Calu3 (cell line): ENCODE measurements at places on chromosomes 5 and 9. TPM values are rescaled to one million over a fixed set of nuclear protein-coding genes. Genes with fewer than 3 reads are reported as not detected.

DNA sequence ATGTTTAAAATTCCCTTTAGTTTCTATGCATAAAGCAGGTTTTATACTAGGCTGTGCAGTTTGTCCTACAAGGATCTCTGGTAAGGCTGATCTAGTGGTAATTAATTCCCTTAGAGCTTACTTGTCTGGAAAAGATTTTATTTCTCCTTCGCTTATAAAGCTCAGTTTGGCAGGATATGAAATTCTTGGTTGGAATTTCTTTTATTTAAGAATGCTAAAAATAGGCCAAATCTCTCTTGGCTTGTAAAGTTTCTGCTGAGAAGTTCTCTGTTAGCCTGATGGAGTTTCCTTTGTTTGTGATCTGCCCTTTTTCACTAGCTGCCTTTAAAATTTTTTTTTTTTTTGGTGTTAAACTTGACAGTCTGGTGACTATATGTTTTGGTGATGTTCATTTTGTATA lies 237.1 kb upstream of the TLE4 start:
- no peaks in the 10 kb centered on the region for H3K36me3 ChIP-seq
- no peaks in the 10 kb centered on the region for H3K27me3 ChIP-seq

DNA sequence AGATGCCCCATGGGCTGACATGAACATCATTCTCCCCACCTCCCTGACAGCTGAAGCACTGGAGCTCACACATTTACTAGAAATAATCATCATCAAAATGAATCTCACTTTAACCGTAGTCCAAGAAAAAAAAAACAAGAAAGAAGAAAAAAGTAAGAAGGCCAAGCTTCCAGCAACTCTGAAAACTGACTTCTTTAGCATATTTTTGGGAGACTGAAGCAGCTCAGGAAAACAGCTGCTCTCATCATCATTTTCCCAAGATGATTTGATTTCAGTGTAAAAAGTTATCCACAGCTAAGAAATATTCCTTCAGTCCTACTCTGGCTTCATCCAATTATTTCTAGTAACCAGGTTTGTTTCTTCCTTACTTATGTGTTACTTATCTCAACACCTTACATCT lies 91.7 kb downstream of the GLDC start:
- H3K36me3 ChIP-seq = no peaks in the 10 kb centered on the region
- H3K27ac ChIP-seq = no peak overlapping the region
- no peaks in the 10 kb centered on the region for H3K27me3 ChIP-seq
- H3K4me3 ChIP-seq = no peak overlapping the region

- DNase-seq = no peak
- no peaks in the 10 kb centered on the region for H3K36me3 ChIP-seq
- H3K4me3 ChIP-seq = peak overlapping the region; percentile 7
Observed at GRCh38 chr9:110700953-110701352, 32.4 kb downstream of the MUSK start.

DNA sequence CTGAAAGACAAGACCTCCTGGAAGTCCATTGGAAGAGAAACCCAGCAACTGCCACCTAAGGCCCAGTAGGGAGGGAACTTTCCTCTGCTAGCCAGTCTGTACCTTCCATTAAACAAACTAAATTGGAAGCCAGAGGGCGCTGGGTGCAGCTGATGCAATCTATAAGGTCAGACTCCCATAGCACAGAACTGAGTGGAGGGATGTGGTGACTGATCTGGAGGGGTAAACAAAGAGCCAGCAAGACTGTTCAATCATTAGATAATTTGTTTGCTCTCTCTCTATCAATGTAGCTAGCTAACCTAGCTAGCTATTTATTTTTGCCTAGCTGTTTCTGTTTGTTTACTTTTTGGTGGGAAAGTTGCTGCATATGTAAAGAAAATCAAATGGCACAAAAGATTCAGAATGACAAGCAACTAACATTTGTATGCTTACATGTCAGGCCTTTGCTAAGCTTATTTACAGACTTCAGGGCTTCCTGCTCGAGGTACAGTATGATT lies 291.8 kb upstream of the DAB2 start:
- H3K4me3 ChIP-seq = no peak overlapping the region
- peak overlapping the region; percentile 75 for H3K27ac ChIP-seq
- peak; percentile 58 for DNase-seq
- H3K27me3 ChIP-seq = no peaks in the 10 kb centered on the region

GRCh38 chr9:23563517-23563916 lies 262.5 kb downstream of the ELAVL2 start:
- H3K27ac ChIP-seq = no peak overlapping the region
- no peaks in the 10 kb centered on the region for H3K36me3 ChIP-seq
- H3K4me3 ChIP-seq = no peak overlapping the region
- H3K4me1 ChIP-seq = no peaks in the 10 kb centered on the region
- H3K27me3 ChIP-seq = no peaks in the 10 kb centered on the region
- DNase-seq = no peak

GRCh38 chr5:22079566-22079965 lies 773.6 kb downstream of the CDH12 start:
- H3K27ac ChIP-seq = no peak overlapping the region
- H3K4me3 ChIP-seq = no peak overlapping the region
- H3K27me3 ChIP-seq = no peaks in the 10 kb centered on the region
- H3K36me3 ChIP-seq = no peaks in the 10 kb centered on the region
- H3K4me1 ChIP-seq = no peaks in the 10 kb centered on the region
- no peak for DNase-seq

GRCh38 chr5:40682154-40683017 lies 2.7 kb downstream of the PTGER4 start:
- peaks cover 74% of the 10 kb centered on the region for H3K36me3 ChIP-seq
- H3K27ac ChIP-seq = peak overlapping the region; percentile 83
- H3K4me3 ChIP-seq = peak overlapping the region; percentile 98
- H3K27me3 ChIP-seq = no peaks in the 10 kb centered on the region
- peaks cover 16% of the 10 kb centered on the region for H3K4me1 ChIP-seq

DNA sequence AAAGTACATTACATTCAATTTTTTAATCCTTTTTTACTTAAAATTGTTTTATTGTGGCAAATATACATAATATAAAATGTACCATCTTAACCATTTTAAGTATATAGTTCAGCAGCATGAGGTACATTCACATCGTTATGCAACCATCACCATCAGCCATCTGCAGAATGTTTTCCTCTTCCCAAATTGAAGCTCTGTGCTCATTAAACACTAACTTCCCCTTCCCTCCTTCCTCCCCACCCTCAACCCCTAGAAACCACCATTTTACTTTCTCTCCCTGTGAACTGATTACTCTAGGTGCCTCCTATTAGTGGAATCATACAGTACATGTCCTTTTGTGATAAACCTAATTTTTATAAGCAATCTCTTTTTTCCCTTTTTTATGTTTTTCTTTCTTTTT lies 15.6 kb downstream of the TEX53 start:
- H3K27ac ChIP-seq = no peak overlapping the region
- H3K4me3 ChIP-seq = no peak overlapping the region
- no peak for DNase-seq
- H3K4me1 ChIP-seq = no peaks in the 10 kb centered on the region
- no peaks in the 10 kb centered on the region for H3K27me3 ChIP-seq
- H3K36me3 ChIP-seq = no peaks in the 10 kb centered on the region

GRCh38 chr5:96794757-96795156 lies 13.0 kb downstream of the ERAP1 start:
- H3K4me1 ChIP-seq = peaks cover 9% of the 10 kb centered on the region
- no peaks in the 10 kb centered on the region for H3K27me3 ChIP-seq
- H3K36me3 ChIP-seq = peaks cover 66% of the 10 kb centered on the region
- no peak for DNase-seq

- DNase-seq = no peak
- no peak overlapping the region for H3K27ac ChIP-seq
Observed at GRCh38 chr9:119213471-119213870, 155.8 kb downstream of the BRINP1 start.

DNA sequence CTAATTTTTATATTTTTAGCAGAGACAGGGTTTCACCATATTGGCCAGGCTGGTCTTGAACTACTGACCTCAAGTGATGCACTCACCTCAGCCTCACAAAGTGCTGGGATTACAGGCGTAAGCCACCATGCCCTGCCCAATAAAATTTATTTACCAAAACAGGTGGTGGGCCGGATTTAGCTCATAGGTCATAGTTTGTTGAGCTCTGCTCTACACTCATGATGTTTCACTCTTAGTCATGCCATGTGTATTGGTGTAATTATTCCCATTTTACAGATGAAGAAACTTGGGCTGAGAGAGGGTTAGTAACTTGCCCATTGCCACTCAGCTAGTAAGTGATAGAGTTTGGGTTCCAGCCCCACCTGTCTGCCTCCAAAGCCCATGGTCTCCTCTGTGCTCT lies 93.1 kb upstream of the WWC1 start:
- H3K4me3 ChIP-seq = no peak overlapping the region
- H3K27ac ChIP-seq = no peak overlapping the region

GRCh38 chr5:18772475-18772874 lies 1138.2 kb downstream of the TAF11L14 start:
- peak; percentile 43 for DNase-seq
- H3K4me1 ChIP-seq = no peaks in the 10 kb centered on the region
- H3K27me3 ChIP-seq = no peaks in the 10 kb centered on the region
- H3K4me3 ChIP-seq = no peak overlapping the region

The RABGAP1 gene
- total RNA-seq = 55.7 and 57.9 TPM in 2 replicates

The DBH gene
- total RNA-seq = not detected in 2 replicates

The FAXDC2 gene
- not detected in 2 replicates for total RNA-seq

The GABRP gene
- 1,275 and 1,278 TPM in 2 replicates for total RNA-seq

The IRX2 gene
- not detected in 2 replicates for total RNA-seq
